HL-60 (cell line): ENCODE measurements at places on chromosomes 7 and 10.

GRCh38 chr10:673492-673891 is 16.0 kb downstream of the DIP2C start:
- no peak for DNase-seq

GRCh38 chr7:50869108-50869725 is 86.5 kb upstream of the GRB10 start:
- no peak for DNase-seq

DNA sequence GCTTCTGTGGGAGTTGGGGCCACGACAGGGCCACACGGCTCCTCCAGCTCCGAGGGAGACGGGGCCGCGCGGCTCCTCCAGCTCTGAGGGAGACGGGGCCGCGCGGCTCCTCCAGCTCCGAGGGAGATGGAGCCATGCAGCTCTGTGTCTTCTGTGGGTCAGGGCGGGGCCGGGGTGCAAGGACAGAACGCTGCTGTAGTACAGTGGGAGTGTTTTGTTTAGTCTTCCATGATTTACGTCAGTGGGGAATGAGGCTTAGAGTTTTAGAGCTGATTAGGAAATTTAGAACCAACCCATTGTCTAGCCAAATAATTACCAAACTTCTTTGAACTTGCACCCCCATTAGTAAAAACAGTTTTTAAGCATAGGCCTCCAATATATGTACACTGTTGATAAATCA is 32.9 kb upstream of the PRKAR1B start:
- DNase-seq: no peak

DNA sequence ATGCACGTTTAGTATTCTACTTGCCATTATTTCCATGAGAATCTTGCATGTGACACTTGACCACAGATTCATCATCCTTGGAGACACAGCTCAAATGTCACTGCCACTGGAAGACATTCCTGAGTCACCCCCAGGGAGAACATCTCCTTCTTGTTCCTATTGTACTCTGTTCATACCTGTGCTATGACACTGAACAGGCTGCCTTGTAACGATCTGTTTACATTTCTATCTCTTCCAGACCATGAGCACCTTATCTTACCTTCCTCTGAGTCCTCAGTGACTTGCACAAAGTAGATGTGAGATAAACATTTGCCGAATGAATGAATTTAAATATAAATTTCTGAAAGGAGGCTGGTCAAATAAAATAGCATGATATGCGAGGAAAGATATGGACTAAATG is 331.9 kb upstream of the LRRN3 start:
- no peak for DNase-seq

GRCh38 chr7:35454575-35455385 is 200.9 kb upstream of the TBX20 start:
- DNase-seq: no peak

DNA sequence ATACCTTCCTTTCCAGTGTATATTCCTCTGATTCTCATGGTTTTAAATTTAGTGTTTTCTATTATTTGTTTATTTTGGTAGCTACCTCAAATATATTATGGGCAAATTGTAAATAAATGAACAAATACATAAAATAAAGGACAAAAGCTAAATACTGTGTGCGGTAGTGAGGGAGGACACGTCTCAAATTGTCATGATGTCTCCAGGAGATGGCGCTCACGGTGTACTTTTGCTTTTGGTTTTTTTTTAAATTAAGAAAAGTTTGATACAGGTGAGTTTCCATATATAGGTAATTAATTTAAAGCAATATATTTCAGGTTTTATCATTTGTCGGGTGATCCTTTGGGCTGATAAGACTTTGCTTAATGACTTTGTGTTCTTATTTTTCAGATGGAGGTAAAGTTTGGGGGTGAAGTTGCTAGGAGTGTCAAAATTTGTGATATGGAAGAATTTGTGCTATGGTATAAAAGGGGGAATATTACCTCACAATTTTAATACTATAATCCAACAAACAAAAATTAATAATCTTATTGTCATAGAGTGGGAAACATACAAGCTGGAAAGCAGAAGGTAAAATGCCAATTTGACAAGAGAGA is 68.4 kb upstream of the TMEM229A start:
- no peak for DNase-seq

GRCh38 chr7:4167385-4167910 is 514.6 kb upstream of the FOXK1 start:
- no peak for DNase-seq

DNA sequence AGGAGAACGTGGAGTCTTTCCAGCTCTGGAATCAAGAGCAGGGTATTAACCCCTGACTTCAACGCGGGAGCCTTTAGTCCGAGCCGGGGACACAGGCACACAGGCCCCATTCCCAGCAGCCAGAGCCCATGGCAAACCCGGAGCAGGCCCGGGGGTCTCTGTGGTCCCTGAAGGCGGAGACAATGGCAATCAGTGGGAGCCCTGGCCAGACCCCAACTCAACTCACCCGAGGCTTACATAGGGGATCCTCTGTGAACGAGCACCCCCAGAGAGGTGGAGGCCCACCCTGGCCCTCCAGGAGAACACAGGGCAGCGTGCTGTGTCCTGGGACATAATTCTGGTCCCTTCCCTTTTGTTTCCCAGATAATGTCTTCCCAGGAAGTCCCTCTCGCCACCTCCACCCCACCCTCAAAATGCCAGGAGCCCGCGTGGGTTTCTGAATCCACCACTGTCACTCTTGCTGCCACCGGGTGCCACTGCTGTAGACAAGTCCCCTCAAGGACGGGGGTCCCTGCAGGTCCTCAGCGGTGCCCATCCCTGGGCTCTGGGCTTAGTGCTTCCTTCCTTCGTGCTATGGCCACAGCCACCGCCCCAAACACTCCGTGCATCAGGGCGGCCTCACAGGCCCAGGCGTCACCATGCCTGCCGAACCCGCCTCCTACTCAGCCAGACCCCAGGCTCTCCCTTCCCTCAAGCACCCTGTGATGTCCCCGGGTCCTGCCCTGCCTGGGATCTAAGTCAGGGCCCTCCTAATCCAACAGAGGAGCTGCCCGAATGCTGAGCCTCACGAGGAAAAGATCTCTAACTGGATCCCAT is 28.6 kb upstream of the PPP2R2D start:
- no peak for DNase-seq

- DNase-seq: no peak
These were observed 916.2 kb downstream of the NXPH1 start for GRCh38 chr7:9349625-9350024.

GRCh38 chr10:73950155-73950948 is 39.4 kb downstream of the PLAU start:
- no peak for DNase-seq

DNA sequence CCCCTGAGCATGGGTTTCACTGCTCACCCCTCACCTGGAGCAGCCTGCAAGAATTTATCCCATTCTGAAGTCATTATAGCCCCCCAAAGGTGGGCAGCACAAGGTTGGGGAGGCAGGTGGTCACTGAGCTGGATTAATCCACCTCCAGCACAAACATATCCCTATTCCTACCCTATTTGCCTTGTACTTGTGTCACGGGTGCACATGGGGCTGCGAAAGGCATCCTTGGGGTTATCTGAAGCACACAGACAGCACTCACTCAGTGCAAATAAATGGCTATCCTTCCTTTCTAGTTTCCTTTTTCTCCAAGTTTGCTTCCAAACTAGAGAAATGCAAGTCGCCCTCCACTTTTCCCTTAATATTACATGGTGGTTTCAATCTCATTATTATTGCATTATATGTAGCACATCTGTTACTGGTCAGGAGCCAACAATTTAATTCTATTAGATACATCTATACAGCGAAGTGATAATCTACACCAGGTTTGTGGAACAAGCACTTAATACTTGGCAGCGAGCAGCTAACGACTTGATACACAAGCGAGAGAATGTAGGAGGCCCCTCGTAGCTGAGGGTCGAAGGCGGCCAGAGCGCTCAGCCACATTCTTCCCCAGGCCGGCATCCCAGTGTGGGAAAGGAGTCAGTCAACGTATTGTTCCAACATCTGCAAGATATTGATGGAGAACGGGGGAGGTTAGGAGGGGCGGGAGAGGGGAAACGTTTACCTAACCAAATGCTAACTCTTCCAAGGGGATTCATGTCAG is 121.3 kb upstream of the HABP2 start:
- DNase-seq: no peak

- DNase-seq: no peak
These were observed 3.7 kb downstream of the RGS10 start for GRCh38 chr10:119538632-119539358.

DNA sequence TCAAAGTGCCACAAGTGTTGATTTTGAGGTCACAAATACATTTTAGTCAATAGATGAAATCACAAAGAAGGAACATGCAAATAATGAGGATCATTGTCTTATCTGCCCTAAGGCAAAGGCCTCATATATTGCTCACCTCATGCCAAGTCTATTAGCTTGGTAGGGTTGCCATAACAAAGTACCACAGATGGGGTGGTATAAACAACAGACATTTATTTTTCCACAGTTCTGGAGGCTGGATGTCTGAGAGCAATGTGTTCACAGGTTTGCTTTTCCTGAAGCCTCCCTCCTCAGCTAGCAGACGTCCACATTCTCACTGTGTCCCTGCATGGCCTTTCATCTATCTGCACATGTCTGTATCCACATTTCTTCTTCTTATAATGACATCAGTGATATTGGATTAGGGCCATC is 59.6 kb downstream of the RELN start:
- DNase-seq: no peak

- DNase-seq: no peak
These were observed 14.3 kb downstream of the INSIG1 start for GRCh38 chr7:155311826-155312537.

DNA sequence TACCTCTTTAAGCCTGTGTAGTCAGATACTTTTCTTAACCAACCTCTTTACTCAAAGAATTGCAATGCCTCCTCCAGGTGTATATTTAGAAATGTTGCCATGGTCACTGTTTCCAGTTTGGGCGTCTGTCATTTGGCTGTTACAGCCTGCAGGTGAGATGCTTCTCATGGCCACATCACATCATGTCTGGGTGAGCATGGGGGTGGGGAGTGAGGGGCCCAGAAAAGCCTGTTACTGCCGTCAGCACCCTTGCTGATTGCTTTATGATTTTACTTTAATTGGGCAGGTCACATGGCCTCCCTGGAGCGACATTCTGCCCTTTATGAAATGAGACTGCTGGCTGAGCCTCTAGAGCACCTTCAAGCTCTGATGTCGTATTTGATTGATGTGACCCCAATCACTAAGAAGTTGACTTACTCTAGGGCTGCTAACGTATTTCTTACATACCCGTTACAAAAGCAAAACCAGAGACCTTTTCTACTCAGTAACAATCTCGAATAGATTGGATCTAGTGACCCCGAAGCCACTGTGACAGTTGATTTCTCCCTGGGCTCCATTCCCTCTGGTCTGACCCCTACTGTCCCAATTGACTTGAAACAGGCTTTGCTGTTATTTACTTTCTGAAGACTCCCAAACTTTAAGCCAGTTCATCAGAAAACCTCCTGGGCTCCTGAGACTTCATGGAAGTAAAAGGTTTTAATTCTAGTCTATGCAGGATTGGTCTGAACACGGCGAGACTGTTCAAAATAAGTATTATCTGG is 60.7 kb downstream of the OTUD1 start:
- DNase-seq: no peak

DNA sequence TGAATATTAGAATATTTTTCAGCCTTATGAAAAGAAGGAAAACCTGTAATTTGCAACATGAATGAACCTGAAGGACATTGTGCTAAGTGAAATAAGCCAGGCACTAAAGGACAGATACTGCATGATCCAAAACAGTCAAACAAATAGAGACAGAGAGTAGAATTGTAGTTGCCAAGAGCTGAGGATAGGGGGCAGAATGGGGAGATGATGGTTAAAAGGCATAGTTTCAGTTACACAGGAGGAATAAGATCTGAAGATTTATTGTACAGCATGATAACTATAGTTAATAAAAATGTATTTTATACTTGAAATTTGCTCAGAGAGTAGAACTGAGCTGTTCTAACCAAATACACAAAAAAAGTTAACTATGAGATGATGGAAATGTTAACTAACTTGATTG is 149.0 kb upstream of the TMEM106B start:
- DNase-seq: no peak

DNA sequence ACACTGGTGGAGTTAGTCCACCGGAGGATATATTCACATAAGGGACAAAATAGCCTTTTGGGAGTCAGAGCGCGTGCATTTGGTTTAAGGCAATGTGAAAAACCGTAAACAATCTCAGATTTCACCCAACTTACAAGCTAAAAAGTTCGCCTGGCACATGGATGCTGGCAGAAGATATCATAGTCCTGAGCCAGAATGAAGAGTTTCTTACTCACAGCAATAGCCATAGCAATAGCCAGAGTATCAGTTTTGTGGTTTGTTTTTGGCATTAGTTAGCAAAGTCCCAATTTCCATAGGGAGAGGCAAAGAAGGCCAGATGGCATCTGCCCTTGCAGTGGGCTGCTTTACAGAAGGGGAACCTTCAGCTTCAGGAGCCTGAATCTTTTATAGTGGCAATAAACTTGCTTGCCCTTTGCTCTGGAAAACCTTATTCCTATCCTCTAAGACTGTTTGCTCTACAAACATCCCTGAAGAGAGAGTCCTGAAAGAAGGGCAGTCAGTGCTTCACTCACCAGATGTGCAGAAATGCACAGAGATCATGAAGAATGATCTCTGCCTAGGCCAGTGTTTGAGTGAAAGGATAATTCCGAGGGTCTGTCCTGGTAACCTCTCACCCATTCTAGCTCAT is 28.7 kb upstream of the RSBN1L start:
- no peak for DNase-seq

DNA sequence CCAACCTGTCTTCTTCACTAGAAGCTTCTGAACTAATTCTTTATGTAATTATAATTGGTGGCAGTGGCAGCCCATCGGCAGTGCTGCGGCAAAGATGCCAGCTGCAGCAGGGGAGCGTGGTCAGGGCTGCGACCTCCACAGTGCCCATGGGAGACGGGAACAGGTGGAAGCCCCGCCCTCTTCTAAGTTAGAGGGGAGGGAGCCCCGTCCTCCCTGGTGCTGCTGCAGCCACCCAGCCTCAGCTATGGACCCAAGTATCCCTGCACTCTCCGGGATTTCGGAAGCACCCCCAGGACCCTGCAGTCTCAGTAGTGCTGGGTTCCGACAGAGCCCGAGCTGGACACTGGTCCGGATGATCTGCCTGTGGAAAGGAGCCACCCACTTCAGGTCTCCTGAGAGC is 117.0 kb upstream of the MBL2 start:
- DNase-seq: no peak
